ENCODE measurements at places on chromosomes 3 and 15.

DNA sequence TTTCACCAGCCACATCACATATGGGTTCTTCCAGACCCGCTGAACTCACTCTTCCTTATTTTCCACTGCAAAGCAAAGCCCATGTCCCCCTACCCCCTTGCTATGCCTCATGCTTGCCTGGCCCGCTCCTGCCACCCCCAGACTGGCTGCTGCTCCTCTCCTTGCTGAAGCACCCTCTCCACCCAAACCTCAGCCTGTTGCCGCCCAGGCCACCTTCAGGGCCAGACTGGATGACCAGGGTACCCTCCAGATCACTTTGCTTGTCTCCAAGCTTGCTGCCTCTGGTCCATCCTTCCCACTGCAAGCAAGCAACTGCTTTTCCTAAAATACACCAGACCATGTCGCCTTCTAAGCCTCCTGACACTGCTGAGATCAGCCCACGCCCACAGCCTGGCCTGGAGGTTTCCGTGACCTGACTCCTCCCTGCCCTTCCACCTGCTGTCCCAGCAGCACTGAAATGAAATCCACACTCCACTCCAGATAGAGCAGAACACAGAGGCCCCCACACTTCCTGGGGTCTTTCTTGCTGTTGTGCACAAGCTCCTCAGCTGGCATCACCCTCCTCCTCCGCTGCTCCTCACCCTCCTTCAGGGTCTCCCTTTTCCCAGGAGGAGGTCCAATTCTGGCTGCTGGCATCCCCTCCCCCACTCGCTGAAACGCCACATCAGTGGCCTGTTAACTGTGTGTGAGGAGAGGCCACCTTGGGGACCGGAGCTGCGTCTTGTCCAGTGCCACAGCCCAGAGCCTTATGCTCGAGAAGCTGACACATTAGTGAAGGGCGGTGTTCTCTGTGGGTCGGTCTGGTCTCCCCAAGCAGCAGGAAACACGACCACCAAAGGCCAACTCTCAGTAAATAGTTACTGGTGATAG, 99.1 kb downstream of the ADCY5 start:
- no peak for DNase-seq

DNA sequence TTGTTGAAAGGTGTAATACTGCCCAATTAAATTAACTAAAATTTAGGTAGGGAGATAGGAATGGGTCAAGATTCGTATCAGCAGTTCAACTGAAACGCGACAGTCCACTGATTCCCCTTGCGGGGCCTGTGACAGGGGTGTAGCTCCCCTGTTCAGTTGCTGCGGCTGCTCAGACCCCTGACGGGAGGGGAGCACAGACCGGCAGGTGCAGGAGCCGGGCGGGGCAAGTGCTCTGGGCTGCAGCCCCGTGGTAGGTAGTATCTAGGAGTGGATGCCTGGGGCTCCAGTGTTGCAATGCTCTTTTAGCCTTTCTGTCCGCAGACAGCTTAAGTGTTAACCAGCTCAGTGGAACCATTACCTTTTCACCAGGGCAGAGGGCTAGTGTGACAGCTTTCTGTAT, 164.9 kb downstream of the ROBO2 start:
- DNase-seq: no peak

DNA sequence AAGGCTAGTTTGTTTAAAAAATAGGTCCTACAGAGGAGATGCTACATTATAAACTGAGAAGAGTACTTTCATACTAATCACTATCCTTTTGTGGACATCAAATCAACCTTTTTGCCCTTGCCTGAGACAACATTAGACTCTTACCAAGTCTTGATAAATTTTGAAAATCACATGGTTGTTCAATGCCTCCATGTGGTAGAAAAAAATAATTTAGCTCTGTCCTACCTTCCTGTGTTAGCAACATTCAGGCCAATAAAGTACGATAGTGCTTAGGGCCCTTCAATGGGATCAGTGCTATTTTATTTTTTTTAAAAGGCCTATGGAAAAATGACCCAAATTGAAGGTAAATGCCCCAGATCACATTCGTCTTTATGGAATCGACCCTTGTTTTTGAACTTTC, 5.0 kb upstream of the UBE2E1 start:
- DNase-seq: no peak

DNA sequence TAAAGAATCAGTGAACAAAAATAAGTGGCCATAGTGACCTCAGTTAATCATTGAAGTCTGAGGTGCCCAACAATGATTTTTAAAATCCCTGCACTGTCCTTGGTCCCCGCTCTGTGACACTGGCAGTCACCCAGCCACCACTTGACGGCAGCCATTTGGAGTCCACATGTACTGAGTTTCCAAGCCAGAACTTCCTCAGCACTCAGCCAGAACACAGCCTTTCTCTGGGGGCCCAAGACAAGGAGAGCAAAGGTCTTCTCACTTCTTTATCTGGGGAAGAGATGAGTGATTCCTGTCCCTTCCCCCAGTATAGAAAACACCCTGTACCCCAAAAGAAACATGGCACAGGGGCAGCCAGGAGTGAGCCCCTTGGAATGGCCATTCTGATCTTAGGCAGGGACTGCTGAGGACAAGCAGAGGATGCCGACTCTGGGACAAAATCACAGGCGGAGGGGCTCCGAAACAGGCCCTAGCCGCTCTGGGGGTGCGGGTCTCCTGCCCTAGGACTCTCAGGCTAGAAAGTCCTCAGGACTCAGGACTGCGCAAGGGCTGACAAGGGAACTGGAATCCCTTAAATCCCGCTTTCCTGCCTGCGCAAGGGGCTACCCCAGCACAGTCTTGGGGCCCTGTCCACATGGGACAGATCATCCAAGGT, 12.8 kb downstream of the PAK6 start:
- no peak for DNase-seq

DNA sequence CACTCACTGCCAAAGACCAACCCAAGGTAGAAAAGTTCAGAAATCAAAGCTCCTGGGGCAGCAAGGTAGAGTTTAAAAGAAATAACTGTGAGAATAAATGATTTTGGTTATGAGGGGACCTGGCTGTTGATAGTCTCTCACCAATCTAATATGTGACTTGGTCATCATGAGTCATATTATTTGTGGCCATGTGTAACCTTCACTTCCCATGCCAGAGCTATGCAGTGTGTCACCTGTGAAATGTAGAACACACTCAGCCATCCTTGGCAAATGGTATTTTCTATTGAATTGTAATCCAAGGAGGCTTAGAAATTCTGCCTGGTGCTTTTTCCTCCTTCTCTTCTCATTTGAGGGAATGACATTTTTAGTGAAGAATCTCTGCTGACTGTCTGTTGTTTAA, 184.2 kb upstream of the STAC start:
- no peak for DNase-seq

DNA sequence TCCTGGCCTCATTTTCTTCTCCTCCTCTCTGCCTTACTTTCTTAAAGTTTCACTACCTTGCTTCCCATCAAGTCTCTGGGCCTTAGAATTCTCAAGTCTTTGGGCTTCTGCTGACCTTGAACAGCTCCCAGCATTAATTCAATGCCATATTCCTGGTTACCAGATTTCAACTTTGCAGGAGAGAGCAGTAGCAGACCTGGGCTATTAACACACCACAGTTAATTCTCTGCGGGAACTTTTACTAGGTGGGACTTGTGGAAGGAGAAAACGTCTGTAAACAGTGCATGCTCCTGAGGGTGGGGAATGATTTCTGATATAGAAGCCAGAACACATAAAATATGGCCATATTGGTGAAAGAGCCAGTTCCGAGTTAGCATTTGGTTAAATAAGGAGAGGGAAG, 214.6 kb downstream of the MEIS2 start:
- no peak for DNase-seq

DNA sequence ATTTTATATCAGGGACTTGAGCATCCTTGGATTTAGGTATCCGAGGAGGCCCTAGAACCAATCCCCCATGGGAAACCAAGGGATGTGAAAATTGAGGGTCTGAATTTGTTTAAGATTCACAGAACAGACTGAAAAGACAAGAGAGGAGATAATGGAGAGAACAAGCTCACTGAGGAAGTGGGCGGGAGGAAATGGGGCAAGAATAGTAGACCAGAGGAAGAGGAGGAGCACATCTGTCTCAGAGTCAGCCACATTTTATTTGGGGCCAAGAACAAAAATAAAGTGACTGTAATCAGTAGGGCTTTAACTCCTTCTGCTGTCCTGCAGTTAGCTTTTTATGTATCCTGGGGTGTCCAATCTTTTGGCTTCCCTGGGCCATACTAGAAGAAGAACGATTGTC, 63.8 kb downstream of the BLM start:
- no peak for DNase-seq
